ENCODE measurements at places on chromosomes 5 and 9.

DNA sequence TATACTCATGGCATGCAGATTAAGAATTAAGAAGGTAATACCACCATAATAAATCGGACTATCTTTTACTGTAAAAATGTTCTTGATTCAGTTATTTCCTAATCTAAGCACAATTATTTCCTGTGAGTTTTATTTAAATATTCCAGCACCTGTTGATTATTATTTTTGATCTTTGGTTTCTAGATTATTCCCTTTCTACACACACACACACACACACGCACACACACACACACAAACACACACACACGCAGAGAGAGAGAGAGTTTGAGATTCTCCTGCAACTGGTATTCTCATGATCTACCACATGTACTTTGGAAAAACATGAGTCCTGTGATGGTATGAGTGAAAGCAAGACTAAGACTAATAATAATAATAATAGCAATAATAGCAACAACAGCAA lies 17.0 kb upstream of the CKMT2 start:
- DNase-seq: no peak

DNA sequence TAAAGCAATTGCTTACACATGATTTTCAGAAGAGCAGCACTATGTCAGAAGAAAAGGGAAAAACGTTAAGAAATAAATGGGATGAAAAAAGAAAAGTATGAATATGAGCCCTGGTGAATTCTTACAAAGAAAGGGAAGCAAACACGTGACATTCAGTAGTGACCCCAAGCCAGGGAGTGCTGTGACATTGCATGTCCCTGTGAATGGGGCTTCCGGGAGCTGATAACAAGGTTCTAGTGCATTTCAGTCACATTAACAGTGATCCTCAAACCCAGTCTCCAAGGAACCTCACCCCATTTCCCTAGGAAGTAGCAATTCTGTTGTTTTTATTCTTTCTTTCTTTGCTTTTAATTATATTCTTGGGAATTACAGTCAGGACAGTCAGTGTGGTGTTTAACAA lies 27.3 kb downstream of the TMEM252 start:
- no peak for DNase-seq

- DNase-seq: no peak
These were observed 23.1 kb downstream of the ADRB2 start for GRCh38 chr5:148849461-148849860.

DNA sequence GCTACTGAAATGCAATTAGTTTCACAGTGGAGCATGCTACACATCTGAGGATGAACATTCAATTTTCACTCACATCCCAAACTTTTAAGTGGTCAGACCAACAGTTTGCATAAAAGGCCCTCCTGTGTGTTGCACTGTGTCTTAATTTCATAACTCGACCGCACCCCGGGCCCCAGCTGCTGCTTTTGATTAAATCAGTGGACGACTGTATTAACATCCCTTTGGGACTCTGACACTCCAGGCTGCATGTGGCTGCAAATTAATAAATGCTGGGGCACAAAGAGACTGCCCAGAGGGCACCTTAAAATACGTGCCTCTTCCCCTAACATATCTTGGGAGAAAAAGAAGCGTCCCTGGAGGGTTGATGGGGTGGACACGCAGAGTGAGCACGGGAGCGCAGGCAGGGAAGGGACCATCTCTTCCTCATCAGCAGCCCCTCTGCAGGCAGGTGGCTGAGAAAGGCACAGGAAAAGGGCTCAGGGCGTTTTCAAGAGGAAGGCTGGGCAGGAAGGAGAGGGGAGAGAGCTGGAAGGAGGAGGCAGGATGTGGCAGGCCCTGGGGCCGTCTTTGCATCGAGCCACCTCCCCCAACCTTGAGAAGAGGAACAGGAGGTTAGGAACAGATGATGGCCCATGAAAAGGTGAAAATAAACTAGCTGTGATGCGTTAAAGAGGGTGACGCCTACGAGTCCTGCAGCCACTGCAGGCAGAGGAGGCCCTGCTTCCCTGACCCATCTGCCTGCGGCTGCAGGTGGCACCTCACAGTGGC lies 18.6 kb downstream of the MED10 start:
- DNase-seq: no peak

GRCh38 chr5:27906481-27906880 lies 868.1 kb upstream of the CDH9 start:
- DNase-seq: no peak

- DNase-seq: no peak
These were observed 98.4 kb downstream of the FBXL7 start for GRCh38 chr5:15598294-15598902.

DNA sequence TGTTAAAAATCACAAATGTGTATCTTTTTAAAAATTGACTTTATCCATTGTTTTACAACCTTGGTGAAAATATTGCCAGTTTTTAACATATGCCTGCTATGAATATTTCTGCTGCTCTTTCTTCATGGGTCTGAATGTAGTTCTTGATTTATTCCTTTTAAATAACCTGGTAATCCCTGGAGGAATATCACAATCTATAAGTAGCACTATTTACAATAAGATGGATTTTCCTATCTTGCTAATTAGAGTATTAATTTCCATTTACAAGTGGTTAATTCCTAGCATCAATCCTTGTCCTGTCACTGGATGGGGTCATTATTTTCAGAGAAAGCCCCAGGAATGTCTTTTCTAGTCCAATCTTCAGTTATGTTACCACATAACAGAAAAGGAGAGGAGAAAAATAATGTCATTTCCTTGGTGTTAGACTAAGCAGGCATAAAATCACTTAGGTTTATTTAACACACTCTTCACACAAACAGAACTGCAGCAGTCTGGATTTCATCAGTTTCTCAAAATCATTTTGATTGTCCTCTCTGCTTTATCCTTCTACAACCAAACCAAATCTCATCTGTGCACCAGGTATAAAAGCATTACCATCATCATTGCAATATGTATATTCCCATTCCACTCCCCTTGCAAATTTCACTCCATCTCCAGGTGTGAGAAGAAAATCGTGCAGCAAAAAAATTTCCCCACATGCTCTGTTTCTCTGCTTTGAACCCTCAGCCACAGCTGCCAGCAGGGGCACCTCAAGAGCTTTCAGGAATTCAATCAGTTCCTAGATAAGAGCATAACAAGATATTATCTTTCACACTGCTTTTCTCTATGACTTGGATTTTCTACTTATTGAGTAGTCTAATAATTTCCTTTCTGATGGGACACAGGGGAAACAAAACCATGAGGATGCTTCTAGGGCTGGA lies 204.1 kb downstream of the SEC61B start:
- no peak for DNase-seq

DNA sequence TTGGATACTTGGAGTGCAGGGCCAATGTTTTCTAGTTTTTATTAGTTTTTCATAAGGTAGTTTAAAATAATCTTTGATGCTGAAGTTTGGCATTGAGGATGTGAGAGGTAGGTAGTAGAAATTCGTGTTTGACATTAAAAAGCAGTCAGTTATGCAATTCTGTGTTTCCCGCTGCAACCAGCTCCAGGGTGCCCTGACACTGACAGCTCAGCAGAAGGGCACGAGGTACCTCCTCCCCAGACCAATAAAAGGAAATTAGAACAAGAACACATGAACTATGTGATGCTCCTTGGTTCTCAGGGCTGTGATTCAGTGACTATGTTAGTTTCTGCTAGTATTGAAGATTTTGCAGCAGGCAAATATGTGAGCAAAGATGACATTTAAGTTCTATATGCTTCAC lies 40.2 kb downstream of the NSUN2 start:
- DNase-seq: no peak

- peak; percentile 94 for DNase-seq
These were observed 168.5 kb downstream of the DOCK2 start for GRCh38 chr5:169805527-169805934.

- DNase-seq: no peak
These were observed 38.9 kb downstream of the MFAP3 start for GRCh38 chr5:154077696-154078095.

DNA sequence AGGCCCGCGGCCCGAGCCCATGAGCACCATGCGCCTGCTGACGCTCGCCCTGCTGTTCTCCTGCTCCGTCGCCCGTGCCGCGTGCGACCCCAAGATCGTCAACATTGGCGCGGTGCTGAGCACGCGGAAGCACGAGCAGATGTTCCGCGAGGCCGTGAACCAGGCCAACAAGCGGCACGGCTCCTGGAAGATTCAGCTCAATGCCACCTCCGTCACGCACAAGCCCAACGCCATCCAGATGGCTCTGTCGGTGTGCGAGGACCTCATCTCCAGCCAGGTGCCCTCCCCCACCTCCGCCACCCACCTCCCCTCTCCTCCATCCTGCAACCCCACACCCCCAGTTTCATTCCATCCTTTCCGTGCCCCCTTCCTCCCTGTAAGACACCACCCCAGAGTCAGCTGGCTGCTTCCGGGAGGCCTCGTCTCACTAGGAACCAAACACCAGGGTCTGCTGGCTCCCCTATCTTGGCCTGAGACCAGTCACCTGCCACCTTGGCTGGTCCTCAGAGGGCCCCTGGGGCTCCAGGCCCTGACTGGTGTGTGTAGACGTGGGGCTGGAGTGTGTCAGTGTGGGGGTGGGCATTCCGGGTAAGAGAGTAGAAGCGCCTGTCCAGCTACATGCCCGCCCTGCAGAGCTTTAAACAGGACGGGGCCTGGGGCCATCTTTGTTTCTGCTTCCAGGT lies 655 bp downstream of the GRIN1 start:
- no peak for DNase-seq

DNA sequence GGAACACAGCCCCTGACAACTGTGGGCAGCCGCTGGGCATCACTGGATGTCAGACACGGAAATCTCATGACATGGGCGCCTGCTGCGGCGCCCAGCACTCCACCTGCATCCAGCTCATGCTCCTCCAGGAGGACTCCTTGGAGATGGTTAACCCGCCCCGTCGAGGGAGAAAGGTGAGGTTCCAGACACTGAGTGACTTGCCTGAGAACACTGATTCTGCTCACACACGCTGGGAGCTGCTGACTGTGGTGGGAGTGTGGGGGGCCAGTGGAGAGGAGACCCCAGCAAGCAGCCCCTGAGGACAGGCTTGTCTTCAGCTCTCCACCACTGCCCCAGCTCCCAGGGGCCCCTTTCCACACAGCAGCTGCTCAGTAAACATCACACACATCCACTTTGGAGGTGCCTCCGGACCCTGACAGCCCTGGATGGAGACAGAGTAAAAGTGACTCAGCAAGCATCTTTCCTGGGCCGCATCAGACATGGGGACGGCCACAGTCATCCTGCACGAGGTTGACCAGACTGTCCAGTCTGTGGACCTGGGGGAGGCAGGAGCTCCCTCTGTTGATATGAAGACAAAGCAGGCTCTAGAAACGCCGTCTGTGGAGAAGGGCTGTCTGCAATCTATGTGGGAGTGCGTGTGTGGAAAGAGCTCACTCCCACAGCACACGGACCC lies 283.7 kb upstream of the IRX4 start:
- no peak for DNase-seq
